ENCODE measurements at places on chromosomes 7 and 10. TPM values are rescaled to one million over a fixed set of nuclear protein-coding genes. Genes with fewer than 3 reads are reported as not detected.

Gene SYT15
- not detected for polyA plus RNA-seq

Gene PGAM2
- 0.13 TPM for polyA plus RNA-seq

Gene ANKRD61
- not detected for polyA plus RNA-seq

DNA sequence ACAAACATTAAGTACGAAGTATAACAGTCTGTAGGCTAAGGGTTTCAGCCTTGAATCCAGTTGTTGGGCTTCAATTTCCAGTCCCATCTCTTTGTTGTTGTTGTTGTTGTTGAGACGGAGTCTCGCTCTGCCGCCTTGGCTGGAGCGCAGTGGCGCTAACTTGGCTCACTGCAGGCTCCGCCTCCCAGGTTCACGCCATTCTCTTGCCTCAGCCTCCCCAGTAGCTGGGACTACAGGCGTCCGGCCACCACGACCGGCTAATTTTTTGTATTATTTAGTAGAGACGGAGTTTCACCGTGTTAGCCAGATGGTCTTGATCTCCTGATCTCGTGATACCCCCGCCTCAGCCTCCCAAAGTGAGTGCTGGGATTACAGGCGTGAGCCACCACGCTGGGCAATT, 464.9 kb downstream of the ANKRD7 start:
- DNase-seq, result no peak

DNA sequence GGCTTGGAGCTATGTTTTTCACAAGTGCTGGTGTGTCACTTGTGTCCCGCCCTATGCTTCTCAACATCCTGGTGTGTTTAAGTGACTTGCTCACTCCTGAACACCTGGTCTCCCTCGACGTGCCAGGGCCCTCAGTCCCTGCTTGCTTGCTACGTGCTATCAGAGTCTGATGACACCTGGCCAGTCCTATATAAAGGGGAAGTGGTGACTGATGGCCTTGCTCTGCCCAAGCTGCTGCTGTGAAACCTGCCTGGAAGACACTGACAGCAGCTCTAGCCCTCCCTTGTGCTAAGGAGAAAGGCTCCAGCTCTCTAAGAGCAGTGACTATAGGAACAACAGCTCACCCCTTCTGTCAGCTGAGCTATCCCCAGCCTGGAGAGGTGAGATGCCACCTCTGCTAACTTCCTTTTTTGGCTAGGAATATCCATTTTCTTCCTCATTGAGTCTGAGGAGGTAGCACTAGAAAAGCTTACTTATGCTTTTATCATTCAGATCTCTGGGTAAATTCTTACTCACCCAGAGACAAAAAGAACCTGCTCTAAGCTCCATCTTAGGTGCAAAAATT, 77.2 kb upstream of the PLXNA4 start:
- no peak for DNase-seq

- DNase-seq, result peak; percentile 60
These were observed 1.3 kb downstream of the VSIR start for GRCh38 chr10:71771821-71772617.

DNA sequence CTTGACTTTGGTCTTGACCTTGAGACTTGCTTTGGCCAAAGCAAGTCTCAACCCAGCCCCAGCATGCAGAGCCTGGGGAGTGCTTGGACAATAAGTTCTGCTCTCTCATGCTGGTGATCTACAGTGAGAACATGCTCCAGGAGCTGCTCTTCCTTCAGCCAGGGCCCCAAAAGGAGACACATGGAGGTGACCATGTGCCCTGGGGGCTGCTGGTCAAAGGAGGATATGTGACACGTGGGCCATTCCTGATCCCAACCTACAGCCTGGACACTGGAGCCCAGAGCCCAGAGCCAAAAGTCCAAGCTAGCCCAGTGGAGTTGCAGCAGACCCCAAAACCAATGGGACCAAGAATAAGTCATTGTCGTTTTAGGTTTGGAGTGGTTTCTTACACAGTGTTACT, 78.2 kb upstream of the CHST15 start:
- no peak for DNase-seq

DNA sequence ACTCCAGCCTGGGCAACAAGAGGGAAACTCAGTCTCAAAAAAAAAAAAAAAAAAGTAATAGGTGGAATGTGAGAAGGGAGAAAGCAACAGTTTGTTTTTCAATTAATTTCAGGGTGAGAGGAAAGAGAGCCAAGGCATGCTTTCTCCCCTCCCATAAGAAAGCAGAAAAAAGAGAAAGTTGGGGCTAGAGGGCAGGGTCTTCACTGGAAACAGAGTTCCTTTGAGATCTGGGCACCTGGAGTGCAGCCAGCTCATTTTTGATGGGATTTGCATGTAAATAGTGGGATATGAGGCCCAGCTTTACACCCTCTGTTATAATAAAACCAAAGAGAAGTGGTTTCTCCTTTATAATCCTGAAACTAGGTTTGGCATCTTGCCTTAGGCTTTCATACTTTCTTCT, 13.8 kb upstream of the STOX1 start:
- DNase-seq, result no peak

DNA sequence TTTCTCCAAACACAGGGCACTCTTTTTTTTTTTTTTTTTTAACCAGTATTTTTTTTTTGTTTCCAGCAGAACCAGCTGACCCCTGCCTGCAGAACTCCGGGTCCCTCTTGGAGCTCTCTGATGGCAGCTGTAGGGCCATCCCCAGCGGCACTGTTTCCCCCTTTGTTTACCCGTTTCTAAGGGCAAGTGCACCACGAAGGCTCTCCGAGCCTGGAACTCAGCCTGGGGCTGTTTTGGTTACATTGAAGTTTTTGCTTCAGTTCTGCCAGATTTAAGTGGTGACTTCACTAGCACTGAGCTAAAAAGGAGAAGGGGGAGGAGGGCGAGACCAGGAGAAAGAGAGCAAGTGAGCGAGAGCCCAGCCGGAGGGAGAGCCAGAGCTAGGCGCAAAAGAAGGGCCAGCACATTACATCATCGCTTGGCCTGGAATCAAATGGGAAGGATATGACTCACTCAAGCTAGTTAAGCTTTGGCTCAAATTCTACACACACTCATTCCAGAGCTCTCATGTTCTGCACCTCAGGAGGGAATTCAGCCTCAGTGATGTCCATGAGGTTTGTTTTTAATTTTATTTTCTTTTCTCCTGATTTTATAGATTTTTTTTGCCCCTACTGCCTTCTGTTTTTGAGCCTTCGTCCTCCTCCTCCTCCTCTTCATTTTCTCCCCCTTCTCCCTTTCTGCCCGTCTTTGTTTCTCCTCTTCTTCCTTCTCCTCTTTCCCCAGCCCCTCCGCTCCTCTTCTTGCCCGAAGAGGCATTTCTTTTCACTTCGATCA, 272.3 kb downstream of the TRIL start:
- DNase-seq, result peak; percentile 96

GRCh38 chr10:27792216-27792615, 46.6 kb upstream of the MKX start:
- DNase-seq, result no peak
